Glomerular endothelial cell (primary cell): ENCODE measurements at places on chromosomes 5 and 9. TPM values are rescaled to one million over a fixed set of nuclear protein-coding genes. Genes with fewer than 3 reads are reported as not detected.

GARIN3 gene
- not detected in 2 replicates for total RNA-seq

RANBP17 gene
- total RNA-seq, result 11.4 and 12.9 TPM in 2 replicates

ORM2 gene
- total RNA-seq, result not detected in 2 replicates

FOXI1 gene
- total RNA-seq, result not detected in 2 replicates

PLPP7 gene
- total RNA-seq, result 3.3 and 4.4 TPM in 2 replicates

SPINK6 gene
- total RNA-seq, result not detected in 2 replicates

FAT2 gene
- total RNA-seq, result 0.06 and 0.10 TPM in 2 replicates

TTC23L gene
- 0.41 and 0.63 TPM in 2 replicates for total RNA-seq
